ENCODE measurements at places on chromosomes 11 and 22. TPM values are rescaled to one million over a fixed set of nuclear protein-coding genes. Genes with fewer than 3 reads are reported as not detected.

LZTR1 gene
- 39.4 TPM for total RNA-seq

ARHGAP20 gene
- not detected for total RNA-seq

SMCO4 gene
- 27.8 TPM for total RNA-seq

JAML gene
- 0.09 TPM for total RNA-seq

PRG3 gene
- total RNA-seq = not detected

GPHA2 gene
- total RNA-seq = not detected

APOL6 gene
- 0.03 TPM for total RNA-seq

EHF gene
- total RNA-seq = 0.12 TPM

GDPD4 gene
- not detected for total RNA-seq

JOSD1 gene
- 32.4 TPM for total RNA-seq

SERHL2 gene
- not detected for total RNA-seq

TRIM3 gene
- 16.1 TPM for total RNA-seq

SGSM1 gene
- total RNA-seq = 1.1 TPM

ARFIP2 gene
- 40.2 TPM for total RNA-seq

PRR5L gene
- total RNA-seq = 23.4 TPM

DEUP1 gene
- not detected for total RNA-seq

TNKS1BP1 gene
- 11.7 TPM for total RNA-seq

TRIM49 gene
- total RNA-seq = not detected

HTR3B gene
- total RNA-seq = not detected

NXF1 gene
- total RNA-seq = 36.5 TPM

PAX6 gene
- 215 TPM for total RNA-seq

CDC42EP2 gene
- 0.87 TPM for total RNA-seq

TRMU gene
- total RNA-seq = 70.1 TPM

CAPN5 gene
- 7.4 TPM for total RNA-seq

CRYBB2 gene
- not detected for total RNA-seq

THY1 gene
- total RNA-seq = 49.2 TPM

PHF21B gene
- 6.7 TPM for total RNA-seq

HEPHL1 gene
- not detected for total RNA-seq

TECTA gene
- 0.84 TPM for total RNA-seq

GRAMD1B gene
- 12.6 TPM for total RNA-seq

CST6 gene
- total RNA-seq = 0.50 TPM

MMP10 gene
- total RNA-seq = not detected

TMEM86A gene
- 0.87 TPM for total RNA-seq

OR8D1 gene
- not detected for total RNA-seq

PDXP gene
- 25.1 TPM for total RNA-seq

SPDYC gene
- not detected for total RNA-seq

Data from neural progenitor cell (in vitro differentiated cells).